ENCODE measurements at places on chromosomes 16 and 17. TPM values are rescaled to one million over a fixed set of nuclear protein-coding genes. Genes with fewer than 3 reads are reported as not detected.

FOXC2 gene
- total RNA-seq = not detected

C17orf67 gene
- total RNA-seq = 2.6 TPM

NEUROD2 gene
- not detected for total RNA-seq

MYL4 gene
- total RNA-seq = 0.96 TPM

FBF1 gene
- 10.4 TPM for total RNA-seq

SLC38A8 gene
- total RNA-seq = not detected

Data from GM12878 (cell line).